ENCODE measurements at places on chromosomes 4 and X.

- no peak for DNase-seq
These were observed 970.8 kb upstream of the TENM3 start for GRCh38 chr4:181272422-181272821.

- DNase-seq = peak; percentile 66
These were observed at the start of gene KLHL2 for GRCh38 chr4:165207431-165208220. TSS of gene KLHL2 (plus strand) at chr4:165207561. CDS start at chr4:165207877, 316 bp downstream.

DNA sequence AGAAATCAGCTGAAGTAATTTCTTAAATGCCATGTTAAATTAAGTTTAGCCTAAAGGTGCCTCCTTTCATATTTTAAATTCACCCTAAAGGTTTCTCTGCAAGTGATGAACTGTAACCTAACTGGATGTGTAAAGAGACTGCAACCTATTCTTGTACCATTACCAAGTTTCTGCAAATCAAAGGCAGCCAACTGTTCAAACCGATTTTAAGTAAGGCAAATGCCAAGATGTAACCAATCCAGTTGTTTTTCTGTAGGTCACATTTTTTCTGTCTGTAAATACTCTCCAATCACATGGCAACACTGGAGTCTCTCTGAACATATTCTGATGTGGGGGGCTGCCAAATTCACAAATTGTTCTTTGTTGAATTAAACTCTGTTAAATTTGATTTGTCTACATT lies 42.4 kb upstream of the FGF2 start:
- DNase-seq = no peak

- DNase-seq = no peak
These were observed 2.1 kb upstream of the TMEM165 start for GRCh38 chr4:55393461-55394320.

DNA sequence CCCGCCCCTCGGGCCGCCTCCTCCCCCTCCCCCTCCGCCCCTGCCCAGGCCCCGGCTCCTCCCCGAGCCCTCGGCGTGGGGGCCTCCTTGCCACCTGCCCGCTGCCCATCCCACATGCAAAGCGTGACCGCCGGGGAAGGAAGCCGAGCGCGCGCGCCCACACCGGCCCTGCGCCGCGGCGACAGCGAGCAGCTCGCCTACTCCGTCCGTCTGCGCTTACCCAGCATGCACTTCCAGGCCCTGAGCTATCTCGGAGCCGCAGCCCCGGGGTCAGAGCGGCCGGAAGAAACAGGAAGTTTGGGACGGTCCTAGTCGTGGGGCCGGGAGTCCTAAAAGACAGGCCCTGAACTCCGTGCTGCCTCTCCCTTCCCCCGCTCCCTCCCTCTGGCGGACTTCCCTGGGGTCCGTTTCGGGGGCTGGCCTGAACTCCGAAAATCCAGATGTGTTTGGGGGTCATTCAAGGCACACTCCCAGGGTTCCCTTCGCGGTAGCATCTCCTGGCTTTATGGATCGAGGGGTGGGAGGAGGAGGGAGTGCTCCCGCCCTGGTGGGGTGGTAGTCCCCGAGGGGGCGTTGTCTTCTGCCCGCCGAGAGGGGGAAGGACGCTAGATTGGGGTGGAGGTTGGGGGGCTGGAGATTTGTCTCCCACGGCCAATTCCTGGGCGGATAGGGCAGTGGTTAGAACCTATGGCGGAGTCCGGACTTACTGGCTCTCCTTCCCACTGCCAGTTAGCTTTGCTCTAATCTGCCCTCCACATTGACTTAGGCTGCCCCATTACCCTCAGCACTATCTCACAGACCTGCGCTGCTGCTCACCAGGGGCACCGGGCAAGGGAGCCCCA lies 25.0 kb upstream of the BCORL1 start:
- DNase-seq = peak; percentile 77

DNA sequence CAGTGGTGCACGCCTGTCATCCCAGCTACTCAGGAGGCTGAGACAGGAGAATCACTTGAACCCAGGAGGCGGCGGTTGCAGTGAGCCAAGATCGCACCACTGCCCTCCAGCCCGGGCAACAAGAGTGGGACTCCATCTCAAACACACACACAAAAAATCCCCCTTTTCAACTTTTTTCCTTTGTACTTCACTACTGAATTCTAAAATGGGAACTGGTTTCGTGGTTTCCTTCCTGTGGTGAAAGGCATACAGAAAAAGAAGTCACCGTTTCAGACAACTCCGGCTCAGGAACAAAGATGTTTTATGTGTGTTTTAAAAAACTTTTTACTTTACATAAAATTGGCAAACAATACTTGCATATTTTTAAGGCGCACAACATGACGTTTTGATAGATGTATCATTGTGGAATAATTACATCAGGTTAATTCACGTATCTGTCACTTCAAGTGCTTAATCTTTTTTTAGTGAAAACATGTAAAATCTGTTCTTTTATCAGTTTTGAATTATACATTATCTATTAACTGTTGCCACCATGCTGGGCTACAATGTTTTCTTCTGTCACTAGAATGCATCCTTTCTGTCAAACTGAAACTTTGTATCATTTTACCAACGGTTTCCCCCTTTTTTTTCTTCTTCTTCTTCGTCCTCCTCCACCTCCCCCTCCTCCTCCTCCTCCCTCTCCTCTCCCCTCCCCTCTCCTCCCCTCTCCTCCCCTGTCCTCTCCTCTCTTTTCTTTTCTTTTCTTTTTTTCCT lies 186.0 kb downstream of the CRLF2 start:
- no peak for DNase-seq

GRCh38 chr4:102344520-102344953 lies 745 bp downstream of the SLC39A8 start:
- DNase-seq = peak; percentile 77

- DNase-seq = no peak
These were observed 93.2 kb downstream of the SORBS2 start for GRCh38 chr4:185718578-185719499.

- DNase-seq = no peak
These were observed 116.6 kb upstream of the LCORL start for GRCh38 chr4:18138076-18138665.

GRCh38 chr4:109009909-109010308 lies 247.1 kb upstream of the ETNPPL start:
- no peak for DNase-seq

- DNase-seq = no peak
These were observed 94.2 kb downstream of the CXCL13 start for GRCh38 chr4:77699731-77700210.

GRCh38 chrX:108701633-108702032 lies 34.7 kb downstream of the IRS4 start:
- no peak for DNase-seq

GRCh38 chrX:14941301-14941700 lies 68.1 kb downstream of the MOSPD2 start:
- no peak for DNase-seq

GRCh38 chrX:16023790-16024734 lies 99.3 kb upstream of the GRPR start:
- DNase-seq = no peak

- DNase-seq = no peak
These were observed 8.1 kb upstream of the NAAA start for GRCh38 chr4:75948822-75949444.

DNA sequence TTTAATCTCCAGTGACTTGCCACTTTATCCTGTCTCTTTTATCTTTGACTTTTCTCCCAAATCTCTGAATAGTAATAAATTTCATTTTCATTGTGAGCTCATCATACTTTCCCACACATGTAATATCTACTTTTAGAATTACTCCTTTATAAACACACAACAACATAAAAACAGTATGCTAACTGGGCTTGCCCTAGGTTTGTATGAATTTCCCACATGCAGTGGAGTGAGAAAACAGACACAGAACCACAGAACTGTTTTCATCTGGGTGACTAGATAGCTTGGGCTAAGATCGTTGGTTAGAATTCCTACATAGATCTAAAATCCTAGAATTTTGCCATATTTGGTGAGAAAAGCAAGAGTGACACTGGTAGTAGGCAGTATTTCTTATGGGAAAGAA lies 409.5 kb downstream of the SPRY1 start:
- DNase-seq = no peak

DNA sequence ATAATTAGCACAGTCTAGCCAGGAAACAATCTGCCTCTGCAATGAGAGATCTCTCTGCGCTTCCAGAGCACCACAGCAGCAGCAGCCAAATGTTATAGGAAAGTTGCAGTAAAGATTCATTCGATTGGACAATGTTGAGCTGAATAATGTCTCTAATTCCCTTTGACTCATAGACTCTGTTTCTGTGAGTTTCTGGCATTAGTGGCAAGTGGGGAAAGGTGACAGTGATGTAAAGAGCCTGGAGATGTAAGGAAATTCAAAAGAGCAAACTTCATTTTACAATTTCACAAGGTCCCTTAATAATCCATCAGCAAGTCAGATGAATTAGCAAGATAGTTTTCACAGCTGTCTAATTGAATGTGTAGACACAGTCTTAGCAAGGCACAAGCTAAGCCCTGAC lies 184.4 kb downstream of the VEGFC start:
- DNase-seq = no peak

DNA sequence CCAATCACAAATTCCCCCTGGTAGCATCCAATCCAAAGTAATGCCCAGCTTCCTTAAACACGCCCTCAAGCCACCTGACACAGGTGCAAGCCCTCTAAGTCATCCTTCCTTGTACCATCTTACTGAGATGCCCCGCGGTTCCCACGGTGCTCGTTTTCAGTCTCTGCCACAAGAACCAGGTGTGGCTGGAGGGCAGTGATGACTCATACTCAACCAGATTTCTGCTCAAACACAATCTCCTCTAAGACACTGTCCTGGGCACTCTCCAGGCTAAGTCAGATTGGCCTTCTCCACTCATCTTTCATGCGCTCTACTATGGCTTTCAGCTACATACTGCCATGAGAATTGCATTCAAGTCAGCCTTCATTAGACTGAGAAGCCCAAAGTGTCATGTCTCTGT lies 3.5 kb downstream of the SH3KBP1 start:
- DNase-seq = no peak

- DNase-seq = no peak
These were observed 869.6 kb downstream of the CCSER1 start for GRCh38 chr4:90996813-90997212.

GRCh38 chr4:104941661-104942062 lies 205.0 kb upstream of the TET2 start:
- DNase-seq = no peak

DNA sequence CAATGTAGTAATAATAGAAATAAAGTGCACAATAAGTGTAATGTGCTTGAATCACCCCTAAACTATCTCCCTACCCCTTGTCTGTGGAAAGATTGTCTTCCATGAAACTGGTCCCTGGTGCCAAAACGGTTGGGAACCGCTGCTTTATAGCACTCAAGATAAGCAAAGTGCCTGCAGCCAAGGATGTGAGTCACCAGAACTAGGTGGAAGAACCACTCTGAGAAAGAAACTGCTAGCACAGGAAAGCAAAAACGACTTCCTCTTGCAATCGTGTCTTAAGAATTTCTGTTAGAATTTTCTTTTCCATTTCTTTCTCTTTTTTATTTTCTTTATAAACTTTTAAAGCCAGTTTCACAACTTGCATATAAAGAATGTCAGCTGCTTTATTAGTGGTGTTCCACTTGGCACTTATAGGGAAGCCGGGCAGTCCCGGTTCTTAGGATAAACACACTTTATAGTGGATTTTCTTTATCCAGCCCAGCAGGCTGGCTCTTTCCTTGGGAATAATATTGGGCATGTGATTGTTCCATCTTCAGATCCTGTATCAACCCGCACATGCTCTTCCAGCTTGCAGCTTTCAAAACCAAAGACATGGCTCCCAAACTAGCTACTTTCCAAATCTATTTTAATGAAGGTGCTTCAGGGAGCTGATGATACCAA lies 32.3 kb upstream of the CXCL8 start:
- DNase-seq = no peak

GRCh38 chr4:107740950-107741701 lies 21.1 kb upstream of the PAPSS1 start:
- DNase-seq = peak; percentile 70

- no peak for DNase-seq
These were observed 514.3 kb downstream of the PDHA2 start for GRCh38 chr4:96354036-96354712.

DNA sequence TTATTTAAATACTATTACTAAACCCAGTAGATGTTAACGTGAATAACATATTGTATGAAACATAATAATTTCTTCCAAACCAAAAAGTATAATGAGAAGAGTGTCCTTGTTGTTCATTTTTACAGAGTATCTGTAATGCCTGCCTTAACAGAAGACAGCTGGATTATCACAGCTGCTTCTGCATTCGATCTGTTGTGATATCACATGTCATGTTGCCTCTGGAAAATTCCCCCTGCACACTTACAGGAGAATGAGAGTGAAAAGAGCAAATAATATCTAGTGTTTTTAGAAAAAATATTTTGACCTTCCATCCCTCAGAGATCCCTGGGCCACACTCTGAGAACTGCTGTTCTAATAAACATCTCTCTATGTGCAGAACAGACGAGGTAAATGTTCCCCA lies 240.1 kb upstream of the NOCT start:
- DNase-seq = no peak

DNA sequence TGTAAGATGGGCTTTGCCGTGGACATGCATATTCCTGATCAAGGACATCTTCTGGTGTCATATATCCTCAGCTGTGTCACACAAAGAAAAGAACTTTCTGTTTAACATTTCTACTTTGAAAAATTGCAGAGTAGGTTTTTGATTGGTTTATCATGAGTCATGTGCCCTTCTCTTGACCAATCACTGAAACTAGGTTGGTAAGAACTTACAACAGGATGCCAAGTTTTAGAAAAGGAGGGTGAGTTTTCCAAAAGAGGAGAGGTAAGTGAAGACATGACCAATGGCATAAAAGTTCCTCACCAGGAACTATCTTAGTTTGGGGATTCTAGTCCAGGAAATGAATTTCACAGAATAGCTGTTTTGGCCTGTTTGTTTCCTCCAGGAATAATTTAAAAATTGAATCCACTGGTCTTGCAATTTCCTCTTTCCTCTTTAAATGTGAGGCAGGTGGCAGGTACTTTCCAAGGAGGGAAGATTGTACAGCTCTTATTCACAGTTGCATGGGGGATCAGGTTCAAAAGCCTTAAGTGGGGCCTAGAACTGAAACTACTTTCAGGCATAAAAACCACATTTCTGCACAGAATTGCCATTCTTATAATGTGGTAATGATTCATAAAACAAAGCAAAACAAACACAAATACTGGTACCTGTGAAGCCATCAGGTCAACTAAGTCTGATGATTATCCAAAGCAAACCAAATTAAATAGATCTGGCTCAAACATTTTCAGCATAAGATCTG lies 1114.5 kb upstream of the LCORL start:
- no peak for DNase-seq

DNA sequence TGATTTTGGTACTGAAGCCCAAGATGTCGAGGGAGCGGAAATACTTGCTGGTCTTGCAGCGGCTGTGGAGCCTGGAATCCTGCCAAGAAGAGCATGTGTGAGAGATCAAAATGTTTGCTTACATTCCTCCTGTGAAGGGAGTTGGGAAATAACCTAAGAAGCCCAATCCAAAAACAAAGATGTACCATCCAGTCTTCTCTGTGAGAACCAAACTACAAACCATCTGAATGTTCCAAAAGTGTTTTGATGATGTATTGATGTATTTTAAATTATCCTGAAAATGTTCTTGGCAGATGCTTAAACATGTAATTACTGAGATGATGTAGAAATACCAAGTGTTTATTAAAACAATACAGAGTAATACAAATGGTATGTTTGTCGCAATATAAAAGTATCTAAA lies 10.1 kb upstream of the ADH1A start:
- peak; percentile 89 for DNase-seq

Measured in suprapubic skin (tissue), 4 donors.